Mesendoderm (in vitro differentiated cells): ENCODE measurements at places on chromosomes 4 and X.

GRCh38 chr4:144350706-144351105 is 210.2 kb upstream of the GYPA start:
- no peak for DNase-seq

DNA sequence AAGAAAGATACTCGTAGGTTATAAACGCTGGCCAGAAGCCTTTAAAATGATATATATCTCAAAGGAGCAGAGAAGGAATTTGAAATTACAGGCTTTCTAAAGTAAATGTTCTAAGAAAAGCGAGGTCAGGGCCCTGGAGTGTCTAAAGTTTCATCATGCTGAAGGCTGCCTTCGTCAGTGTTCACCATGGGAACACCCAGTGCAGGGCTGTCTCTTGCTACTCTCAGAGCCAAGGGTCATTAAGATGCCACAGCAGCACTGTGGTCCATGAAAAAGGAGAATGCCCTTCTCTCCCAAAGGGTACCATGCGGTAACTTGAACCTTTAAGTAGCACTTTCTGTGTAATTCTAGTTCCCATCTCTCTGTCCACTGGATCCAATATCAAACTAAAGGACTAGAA is 174.5 kb upstream of the NWD2 start:
- no peak for DNase-seq

DNA sequence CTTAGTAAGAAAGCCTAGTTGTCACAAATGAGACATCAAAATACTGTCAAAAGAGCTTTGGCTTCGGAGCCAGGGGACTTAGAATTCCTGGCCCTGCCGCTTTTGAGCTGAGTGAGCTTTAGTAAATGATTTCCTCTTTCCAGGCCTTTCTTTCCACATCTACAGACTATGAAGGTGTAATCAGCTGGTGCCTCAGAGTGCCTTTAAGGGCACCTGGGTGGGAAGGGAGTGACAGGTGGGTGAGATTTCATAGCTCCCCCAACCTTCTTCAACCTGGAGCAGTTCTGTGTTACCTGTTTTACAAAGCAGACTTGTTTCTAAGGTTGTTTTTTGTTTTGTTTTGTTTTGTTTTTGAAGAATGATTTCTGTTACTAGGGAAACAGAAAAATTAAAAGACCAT is 154.7 kb upstream of the BOD1L1 start:
- DNase-seq = no peak

- peak; percentile 78 for DNase-seq
Observed at GRCh38 chr4:133151691-133152329, 2.7 kb downstream of the PCDH10 start.

GRCh38 chr4:162770761-162771490 is 395.8 kb downstream of the NAF1 start:
- peak; percentile 10 for DNase-seq

DNA sequence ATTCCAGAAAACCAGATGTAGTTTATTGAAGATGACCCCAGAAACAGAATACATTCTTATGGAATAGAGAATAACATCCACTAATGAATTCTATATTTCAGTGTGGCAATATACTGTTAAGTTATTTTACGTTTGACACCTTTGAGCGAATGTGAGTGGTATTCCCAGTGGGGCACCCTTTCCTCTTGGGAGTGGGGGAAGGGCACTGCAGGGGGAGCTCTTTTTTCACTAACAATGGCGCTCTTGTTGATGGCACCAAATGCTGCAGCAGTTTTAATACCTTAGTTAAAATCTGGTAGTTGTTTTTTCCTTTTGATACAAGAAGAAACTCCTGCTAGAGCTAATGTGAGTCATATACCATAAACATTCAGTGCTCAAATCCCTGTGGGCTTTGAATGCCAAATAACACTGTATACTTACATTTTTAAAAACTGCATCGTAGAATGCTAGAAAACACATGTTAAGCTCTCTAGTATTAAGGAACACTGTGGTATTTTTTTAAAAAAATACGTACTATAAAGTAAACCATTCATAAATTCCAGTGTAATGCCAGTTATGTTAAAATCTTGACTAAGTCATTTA is 178.5 kb downstream of the DCHS2 start:
- DNase-seq = peak; percentile 16

GRCh38 chr4:19063662-19064061 is 1042.1 kb upstream of the LCORL start:
- DNase-seq = peak; percentile 72

DNA sequence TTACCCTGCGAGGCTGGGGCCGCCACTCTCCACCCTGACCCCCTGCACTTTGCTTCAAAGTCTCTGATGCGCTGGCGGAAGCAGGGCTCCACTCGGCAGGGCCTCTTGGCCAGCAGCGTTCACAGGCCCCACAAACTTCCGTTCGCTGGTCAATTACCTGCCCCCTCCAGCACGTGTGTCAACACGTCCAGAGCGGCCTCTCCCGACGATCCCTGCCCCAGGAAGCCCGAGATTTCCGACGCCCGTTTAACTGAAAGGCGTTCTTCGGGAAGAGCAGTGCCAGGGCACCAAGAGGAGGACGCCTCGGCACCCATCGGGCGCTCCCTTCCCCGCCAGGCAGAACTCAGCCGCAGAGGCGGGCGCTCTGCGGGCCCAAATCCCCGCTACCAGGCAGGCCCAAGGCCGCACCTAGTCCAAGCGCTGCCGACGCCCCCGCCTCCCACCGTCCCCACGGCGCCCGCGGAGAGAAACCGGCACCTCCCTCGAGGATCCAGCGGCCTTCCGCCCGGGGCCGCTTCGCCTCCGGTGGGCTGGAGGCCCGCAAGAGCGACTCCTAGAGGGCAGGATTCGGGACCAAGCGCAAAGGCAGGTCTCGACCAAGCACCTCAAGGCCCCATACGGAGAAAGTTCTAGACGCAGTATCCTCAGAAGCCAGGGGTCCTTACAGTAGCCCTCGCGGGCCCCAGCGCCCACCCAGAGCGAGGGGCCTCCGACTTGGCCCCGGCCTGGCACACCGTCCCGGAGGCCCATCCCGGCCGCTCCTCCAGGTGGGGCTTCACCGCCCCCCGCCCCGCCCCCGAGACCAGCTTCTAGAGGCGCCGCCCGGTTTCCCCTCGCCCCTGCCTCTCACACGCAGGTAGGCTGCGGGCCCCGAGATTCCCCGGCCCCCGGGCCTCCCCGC is 586 bp downstream of the BCAP31 start:
- DNase-seq = peak; percentile 67

DNA sequence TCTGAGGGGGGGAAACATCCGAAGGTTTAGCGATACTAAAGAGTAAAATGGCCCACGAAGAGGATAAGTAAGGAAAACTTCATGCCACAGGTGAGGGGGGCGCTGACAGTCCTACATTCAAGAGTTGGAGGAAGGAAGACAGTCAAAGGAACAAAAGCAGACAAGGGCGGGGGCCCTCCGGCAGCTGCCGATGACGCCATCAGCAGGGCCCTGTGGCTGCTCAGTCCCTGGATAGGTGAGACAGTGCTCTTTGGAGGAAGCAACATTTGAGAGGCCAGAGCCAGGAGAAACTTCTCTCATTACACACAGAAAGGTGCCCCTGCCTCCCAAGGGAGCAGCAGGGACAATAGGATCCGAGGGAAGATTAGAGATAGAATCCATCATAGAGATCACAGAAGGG is 41.5 kb downstream of the RAB40AL start:
- no peak for DNase-seq

GRCh38 chr4:167873496-167873895 is 218.8 kb upstream of the ANXA10 start:
- DNase-seq = no peak

- DNase-seq = no peak
Observed at GRCh38 chrX:133660281-133660680, 245.0 kb upstream of the GPC4 start.

- no peak for DNase-seq
Observed at GRCh38 chr4:38452009-38452408, 212.0 kb upstream of the KLF3 start.

DNA sequence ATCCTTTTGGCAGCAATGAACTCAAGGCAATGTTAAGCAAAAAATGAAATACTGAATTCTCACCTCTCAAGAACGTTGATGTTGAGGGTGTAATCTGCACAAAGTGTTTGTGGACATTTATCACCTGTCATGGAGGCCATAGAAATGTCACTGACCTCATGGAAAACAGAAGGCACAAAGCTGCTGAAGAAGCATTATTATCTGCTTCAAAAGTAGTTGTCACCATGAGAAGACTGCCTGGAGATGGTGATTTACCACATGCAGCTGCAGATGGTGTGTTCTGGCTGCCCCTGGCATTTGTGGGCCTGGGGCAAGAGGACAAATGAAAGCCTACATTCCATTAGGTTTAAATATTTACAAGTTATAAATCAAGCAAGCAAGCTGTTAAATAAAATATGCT is 116.8 kb upstream of the RPS6KA3 start:
- DNase-seq = no peak

DNA sequence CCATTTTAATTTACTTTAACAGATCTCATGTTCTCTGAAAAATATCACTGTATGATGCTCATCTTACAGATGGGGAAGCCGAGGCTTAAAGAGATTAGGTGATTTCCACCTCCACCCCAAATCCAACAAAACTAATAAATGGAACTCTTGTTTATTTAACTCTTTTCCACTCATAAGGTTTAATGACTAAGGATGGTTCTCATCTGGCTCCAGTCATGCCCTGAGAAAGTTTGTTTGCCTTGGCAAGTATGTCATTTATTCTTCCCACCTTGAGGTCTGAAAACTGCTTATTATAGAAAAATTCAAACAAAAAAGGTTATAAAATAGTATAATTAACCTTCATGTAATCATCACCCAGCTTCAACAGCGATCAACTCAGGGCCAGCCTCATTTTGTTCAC is 56.3 kb downstream of the PPEF2 start:
- no peak for DNase-seq

- peak; percentile 47 for DNase-seq
Observed at GRCh38 chrX:47187106-47187677, 6.4 kb upstream of the UBA1 start.

GRCh38 chrX:154797006-154797405 is 8.3 kb downstream of the MPP1 start:
- peak; percentile 57 for DNase-seq

DNA sequence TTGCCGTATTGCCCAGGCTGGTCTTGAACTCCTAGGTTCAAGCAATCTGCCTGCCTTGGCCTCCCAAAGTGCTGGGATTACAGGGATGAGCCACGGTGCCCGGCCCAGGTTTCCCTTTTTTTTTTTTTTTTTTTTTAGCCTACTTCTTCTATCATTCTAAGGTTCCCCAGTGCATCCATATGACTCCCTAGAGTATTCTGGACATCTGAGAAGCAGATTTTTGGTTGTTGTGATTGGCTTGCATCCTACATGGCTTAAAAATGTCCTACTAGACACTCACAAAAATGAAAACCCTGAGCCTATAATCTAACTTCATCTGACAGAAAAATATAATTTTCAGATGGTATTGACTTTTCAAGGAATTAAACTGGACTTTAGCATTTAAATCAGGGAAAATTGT is 41.7 kb downstream of the SMIM14 start:
- DNase-seq = no peak

- no peak for DNase-seq
Observed at GRCh38 chr4:4694827-4695226, 153.0 kb upstream of the STX18 start.

DNA sequence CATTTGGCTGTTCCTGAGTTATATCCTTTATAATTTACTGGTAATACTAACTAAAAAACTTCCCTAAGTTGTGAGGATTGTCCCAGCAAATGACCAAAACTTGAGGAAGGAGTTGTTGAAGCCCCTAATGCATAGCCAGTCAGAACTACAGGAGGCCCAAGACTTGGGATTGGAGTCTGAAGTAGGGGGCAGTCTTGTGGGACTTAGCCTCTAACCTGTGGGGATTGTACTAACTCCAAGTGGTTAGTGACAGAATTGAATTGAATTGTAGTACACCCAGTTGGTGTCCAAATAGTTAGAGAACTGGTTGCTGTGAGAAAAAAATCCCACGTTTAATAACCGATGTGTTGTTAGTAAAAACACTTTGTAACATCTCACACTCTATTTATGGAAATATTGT is 1506.3 kb downstream of the ADGRL3 start:
- peak; percentile 50 for DNase-seq

DNA sequence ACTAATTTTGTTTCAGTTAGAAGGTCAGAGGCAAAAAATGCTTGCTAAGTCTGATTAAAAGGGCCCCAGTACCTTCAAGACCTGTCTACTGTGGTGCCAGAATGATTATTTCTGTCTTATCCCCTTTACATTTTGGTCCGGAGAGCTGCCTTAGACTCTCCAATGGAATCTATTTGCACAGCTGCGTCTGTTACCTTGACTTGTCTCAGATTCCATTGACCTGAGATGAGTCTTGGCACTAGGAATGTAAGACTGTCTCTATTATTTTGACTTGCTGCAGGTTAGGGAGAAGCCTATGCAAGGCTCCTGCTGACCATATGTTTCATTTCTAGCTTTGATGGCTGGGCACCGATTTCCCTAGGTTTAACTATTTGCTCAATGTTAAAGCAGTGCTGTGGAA is 457.6 kb downstream of the KCTD8 start:
- DNase-seq = peak; percentile 7

GRCh38 chrX:154542723-154543424 is 3.8 kb downstream of the G6PD start:
- DNase-seq = no peak

- DNase-seq = no peak
Observed at GRCh38 chr4:101042847-101043246, 304.5 kb downstream of the PPP3CA start.

DNA sequence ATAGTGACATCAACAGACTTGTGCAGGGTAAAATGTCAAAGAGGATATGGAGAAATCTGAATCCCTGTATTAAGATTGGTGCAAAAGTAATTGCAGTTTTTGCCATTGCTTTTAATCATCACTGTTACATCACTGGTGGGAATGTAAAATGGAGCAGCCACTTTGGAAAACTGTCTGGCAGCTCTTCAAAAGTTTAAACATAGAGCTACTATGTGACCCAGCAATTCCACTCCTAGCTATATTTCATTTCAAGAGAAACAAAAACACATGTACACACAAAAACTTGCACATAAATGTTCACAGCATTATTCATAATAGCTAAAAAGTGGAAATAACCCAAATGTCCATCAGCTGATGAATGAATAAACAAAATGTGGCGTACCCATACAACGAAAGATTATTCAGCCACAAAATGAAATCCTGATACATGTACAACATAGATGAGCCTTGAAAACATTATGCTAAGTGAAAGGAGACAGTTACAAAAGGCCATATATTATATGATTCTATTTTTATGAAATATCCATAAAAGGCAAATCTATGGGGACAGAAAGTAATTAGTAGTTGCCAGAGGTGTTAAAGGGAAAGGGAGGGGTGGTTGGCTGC is 106.4 kb downstream of the AMELX start:
- DNase-seq = no peak
